ENCODE measurements at places on chromosomes 3 and 15.

DNA sequence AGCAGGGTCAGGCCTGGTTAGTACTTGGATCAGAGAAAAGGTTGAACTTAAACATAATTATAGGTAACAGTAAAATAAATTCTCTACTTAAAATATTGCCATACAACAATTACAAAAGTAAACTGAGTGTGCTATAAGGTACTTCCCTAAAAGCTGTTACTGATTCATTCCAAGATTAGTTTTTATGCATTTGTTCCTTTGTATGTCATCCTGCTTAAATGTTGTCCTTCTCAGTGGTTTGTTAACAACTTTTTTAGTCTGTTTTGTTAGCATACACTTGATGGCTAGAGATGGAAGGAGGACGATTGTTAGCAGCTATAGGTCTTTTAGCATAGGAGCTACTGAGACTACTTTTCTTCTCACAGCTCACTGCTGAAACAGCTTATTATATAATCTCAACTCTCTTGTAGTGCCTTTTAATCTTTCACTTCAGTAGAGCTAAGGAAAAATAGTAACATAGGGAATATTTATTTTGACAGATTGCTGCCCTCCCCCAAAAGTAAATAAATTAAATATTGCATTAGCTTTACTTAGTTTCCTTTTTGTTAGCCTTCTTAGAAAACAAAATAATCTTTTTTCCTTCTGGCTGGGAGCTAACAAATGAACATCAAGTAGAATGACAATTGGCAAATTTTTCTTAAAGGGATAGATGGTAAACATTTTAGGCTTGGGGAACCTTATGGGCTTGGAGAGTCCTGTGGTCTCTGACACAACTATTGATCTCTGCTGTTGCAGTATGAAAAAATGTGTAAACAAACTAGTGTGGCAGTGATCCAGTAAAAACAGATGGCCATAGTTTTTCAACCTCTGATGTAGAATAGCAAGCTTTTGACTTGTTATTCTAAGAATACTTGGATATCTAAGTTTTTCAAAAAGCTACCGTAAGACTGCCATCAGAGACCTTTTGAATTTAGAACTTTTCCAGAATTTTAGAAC is 39.5 kb downstream of the USP8 start:
- no peak for DNase-seq

- DNase-seq, result no peak
Observed at GRCh38 chr3:48928679-48929078, 10.0 kb downstream of the ARIH2 start.

GRCh38 chr15:66846031-66846430 is 144.0 kb downstream of the SMAD6 start:
- DNase-seq, result no peak

DNA sequence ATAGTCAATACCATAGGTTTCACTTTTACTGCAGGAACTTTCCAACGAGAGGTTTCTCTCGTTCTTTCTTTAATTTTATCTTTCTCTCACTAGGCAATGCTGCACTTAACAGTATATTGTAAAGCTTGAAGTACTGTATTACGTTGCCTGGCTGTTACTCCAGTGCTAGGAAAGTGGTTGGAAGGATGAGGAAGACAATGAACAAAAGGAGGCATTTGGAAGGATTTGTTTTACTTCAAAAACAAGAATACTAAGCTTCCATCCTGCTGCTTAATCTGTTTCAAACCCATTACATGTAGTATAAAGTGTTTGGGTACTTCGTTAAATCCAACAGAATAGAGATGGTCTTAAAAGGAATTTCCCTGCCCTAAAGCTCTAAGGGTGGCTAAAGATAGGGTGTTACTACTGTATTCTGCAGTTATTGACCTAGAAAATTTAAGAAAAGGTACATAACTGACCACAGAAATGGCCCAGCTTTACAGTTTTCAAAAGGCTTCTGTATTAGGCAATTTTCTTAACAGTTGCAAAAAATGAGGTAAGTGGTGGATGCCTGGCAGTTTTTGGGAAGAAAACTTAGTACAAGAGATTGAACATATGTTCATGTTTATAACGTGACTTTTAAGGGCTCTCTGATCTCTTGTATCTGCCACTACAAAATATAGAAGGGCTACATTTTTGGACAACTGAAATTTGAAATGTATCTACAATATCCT is 785 bp upstream of the IFT57 start:
- no peak for DNase-seq

GRCh38 chr3:88485001-88485400 is 335.2 kb downstream of the C3orf38 start:
- DNase-seq, result no peak

DNA sequence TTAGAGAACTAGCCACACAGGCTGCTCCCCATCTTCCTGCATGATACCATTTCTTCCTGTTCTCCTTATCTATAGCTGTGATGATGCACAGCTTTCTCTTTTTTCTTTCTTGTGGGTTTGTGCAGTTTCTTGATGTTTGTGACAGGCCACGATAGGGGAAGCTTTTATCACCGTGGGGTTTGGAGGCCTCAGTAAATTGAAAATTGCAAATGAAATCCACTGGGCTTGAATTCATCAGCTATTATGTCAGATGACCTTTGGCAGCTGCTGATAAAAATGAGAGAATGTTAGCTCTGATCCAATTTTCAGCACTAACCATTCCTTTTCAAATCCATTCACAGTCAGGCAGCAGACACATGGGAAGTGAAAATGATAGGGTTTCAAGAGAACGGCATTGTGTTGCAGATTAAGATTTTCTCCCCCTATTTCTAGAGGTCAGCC is 176.9 kb upstream of the SOX2 start:
- DNase-seq, result no peak

DNA sequence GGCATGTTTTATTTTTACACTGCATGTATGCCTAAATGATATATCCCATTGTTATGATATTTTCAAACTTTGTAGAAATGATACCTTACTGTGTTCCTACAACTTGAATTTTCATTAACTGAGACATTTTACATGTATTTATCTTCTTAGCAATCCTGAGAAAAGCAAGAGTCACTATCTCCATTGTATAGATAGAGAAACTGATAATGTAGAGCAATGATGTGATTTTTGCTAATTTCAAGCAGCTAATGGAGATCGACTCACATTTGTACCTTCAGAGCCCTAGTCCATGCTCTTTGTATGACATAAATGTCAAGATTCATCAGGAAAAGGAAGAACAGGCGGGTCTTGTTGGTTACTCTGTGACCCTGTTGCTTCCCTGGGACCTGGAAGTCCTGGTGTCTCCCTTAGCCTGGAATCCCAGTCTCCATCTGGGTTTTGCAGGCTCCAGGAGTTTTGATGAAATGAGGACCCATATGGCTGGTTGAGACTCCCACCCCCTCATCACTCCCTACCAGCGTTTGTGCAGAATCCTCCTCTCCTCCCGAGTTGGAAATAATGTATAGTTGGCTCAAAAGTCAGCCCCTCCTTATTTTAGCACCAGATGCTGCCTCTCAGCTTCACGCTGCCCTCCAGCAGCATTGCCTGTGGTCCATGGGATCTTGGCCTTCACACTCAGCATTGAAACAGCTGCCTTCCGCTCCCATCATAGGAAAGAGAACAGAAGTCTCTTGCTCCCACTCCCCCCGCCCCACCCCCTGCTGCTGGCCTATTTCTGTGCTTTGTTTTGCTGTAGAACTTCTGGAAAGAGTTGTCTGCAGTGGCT is 67.1 kb downstream of the APBA2 start:
- no peak for DNase-seq

DNA sequence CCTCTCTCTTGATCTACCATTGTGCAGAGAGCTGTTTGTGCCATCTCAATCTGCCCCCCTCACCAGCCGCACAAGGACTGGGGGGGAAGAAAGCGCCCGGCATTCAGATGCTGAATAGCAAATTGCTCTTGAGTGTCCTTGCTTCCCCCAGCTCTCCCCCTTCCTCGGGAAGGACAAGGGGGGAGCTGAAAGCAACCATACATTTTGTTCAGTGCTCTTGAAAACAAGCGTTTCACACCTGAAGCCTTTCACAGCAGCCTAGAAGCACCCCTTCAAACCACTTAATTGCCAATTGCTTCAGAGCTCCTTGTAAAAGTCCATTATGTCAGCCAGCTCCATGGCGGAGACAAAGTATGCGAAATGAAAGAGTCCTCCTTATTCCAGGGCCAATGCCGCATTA is 540.1 kb downstream of the NR2F2 start:
- DNase-seq, result no peak

- DNase-seq, result no peak
Observed at GRCh38 chr3:187210091-187210490, 12.8 kb downstream of the RTP1 start.

DNA sequence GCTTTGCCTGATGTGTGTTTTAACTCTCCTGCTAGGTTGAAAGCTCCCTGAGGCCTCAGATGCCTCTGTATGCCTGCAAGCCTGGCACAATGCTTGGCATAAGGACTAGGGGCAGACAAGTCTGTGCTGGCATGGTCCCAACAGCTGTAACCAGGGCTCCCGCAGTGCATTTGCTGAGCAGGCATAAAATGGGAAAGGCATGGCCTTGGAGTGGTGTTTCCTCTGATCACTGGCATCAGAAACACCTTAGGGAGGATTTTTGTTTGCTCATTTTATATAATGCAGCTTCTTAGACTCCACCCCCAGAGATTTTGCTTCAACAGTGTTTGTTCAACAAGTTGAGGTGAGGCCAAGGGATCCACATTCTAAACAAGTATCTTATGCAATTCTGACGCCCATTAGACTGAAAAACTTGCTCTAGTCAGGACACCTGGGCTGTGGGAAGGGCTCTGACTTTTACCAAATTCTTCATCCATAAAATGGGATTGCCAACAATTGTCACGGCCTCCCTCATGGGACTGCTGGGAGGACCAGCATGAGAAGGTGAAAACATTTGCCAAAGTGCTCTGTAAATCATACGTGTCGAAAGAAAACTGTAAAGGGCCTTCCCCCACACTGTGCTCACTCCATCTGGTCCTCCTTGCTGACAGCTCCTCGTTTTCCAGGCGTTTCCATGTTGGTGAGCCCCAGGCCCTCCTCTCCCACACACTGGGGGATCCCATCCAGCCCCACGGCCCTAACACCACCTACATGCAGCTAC is 43.1 kb downstream of the STARD5 start:
- DNase-seq, result no peak

GRCh38 chr3:48196611-48197010 is 8.4 kb upstream of the CDC25A start:
- no peak for DNase-seq

GRCh38 chr15:77495838-77496596 is 75.3 kb downstream of the HMG20A start:
- no peak for DNase-seq

DNA sequence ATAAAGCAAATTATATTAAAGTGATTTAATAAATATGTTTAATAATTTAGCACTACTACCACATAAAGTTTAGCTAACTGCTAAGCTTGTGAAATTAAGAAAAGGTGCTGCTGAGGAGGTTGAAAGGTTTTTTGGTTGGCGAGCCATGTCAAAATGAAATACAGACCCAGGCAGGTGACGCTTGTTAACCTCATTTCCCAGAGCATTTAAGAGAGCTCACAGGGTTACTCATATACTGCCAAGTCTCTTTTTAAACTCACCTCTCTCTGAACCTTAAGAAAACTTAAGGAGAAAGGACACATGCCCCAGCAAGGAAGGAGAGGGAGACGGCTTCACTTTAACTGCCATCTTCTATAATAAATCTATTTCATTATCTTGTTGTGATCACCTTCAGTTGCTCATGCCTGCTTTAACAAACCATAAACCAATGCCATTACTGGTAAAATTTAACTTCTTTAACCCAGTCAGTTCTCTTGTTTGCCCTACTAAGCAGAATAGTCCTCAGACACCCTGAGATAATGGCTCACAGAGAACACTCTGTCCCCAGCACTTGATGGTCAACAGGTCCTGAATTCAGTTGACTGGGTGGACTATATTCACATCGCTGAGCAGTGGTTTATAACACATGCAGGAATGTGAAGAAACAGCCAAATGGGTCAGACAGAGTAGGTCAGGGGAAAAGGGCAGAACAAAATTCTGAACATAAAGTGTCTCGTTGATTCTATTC is 540.1 kb downstream of the UNC13C start:
- peak; percentile 0 for DNase-seq

DNA sequence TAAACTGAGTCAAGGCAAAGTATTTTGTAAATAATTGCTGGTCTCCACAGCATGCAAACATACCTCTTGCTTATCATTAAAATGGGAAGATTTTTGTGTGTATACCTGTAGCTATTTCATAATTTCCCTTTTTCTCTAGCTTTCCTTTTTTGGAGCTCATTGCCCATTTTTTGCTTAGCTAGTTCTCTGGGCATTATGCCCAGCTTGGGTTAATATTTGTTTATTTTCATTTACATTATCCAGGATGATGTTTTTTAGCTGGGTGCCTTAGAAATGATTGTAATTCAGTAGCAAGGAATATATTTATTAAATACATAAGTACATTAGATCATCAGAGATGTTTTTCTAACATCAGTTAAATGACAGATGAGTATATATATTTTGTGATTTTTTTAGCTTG is 1271.7 kb upstream of the GBE1 start:
- no peak for DNase-seq

DNA sequence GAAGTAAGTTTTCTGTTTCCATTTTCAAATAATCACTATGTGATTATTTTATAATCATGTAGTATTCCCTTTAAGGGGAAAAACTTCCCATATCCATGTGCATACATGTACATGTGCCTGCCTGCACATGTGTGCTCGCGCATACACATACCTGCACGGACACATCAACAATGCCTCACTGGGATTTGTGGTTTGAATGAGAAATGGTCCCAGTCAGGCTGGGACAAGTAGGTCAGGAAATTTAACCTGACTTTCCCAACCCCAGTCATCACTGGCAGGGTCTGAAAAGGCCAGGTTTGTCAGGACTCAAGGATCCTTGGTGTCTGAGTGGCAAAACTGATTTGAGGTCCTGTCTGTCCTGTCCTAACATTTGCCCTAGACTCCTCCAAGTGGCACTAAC is 109.3 kb upstream of the MRPS22 start:
- no peak for DNase-seq

DNA sequence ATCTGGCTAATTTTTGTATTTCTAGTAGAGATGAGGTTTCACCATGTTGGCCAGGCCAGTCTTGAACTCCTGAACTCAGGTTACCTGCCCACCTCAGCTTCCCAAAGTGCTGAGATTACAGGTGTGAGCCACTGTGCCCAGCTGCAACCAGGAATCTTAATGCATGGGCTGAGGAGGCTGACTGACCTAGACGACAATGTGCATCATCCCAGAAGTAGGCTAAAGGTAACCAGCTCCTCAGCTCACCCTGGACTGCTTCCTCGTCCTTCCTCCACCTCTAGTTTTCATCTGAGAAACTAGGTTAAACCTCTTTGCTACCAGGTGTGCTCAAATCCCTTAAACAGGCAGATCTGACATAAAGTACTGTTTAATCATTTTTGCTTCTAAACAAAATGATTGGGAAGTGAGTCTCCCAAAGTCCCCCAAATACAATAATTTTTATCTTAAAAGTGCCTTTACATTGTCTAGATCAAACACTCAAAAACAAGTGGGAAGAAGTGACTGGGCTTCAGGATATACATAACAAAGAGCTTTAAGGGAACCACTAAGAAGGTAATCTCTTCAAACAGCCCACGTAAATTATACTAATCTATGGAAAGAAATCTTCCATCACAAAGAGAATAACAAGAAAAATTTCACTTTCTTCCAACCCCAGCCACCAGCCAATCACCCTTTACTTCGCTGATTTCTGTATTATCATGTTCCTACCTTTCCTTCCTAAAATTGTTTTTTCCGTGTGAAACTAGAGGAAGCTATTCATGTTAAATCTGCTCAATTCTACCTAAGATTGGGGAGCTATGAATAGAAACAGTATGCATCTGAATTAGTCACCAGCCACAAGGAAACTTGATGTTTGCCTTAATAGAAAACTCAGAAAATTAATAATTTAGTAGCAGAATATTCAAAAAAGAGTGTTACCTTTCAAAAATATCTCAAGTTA is 34.7 kb downstream of the IGF2BP2 start:
- no peak for DNase-seq

GRCh38 chr3:147215660-147216059 is 190.7 kb downstream of the ZIC4 start:
- DNase-seq, result no peak
